ENCODE measurements at places on chromosomes 11 and 22.

GRCh38 chr11:9313648-9314290 is 624 bp downstream of the TMEM41B start:
- DNase-seq: no peak

GRCh38 chr11:116980136-116980793 is 118.0 kb downstream of the SIK3 start:
- no peak for DNase-seq

- no peak for DNase-seq
These were observed 66.9 kb downstream of the KCNQ1 start for GRCh38 chr11:2511421-2512369.

DNA sequence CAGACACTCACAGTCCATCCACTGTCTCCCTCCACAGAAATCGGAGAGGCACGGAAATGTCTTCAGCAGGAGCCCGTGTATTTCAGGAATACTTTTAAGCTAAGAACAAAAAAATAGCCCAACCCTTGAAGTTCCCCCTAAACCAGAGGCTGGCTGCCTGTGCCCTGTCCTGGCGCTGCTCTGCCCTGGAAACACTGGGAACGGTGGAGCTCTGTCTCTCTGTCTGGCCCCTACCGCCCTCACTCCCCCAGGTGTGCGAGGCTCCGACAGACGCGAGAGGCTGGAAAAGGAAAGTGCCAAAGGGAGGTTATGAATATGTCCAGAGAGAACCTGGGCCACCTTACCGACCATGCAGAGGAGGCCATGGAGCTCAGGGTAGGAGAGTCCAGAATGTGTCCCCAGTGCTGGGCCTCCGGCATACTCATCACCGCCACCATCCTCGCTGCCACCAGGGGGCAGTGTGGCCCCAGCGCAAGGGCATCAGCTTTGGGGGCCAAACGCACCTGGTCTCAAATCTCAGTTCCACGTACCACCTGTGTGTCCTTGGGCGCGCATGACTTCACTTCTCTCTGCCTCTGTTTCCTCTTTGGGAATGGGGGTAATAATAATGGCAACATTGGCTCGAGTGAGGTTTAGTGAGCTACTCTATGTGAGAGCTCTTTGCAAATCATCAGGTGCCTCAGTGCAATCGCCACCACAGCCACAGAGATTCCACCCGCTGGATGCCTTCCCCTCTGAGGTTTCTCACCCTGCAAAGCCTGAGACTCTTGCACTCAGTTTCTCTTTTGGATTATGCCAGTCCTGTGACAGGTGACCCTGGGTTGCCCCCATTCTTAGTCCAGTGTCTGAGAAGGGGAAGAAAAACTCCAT is 10.4 kb upstream of the SLCO2B1 start:
- DNase-seq: peak; percentile 75

Data from CD4-positive, CD25-positive, alpha-beta regulatory T cell (primary cell).